Stromal cell of bone marrow (primary cell): ENCODE measurements at places on chromosomes 5 and 9.

DNA sequence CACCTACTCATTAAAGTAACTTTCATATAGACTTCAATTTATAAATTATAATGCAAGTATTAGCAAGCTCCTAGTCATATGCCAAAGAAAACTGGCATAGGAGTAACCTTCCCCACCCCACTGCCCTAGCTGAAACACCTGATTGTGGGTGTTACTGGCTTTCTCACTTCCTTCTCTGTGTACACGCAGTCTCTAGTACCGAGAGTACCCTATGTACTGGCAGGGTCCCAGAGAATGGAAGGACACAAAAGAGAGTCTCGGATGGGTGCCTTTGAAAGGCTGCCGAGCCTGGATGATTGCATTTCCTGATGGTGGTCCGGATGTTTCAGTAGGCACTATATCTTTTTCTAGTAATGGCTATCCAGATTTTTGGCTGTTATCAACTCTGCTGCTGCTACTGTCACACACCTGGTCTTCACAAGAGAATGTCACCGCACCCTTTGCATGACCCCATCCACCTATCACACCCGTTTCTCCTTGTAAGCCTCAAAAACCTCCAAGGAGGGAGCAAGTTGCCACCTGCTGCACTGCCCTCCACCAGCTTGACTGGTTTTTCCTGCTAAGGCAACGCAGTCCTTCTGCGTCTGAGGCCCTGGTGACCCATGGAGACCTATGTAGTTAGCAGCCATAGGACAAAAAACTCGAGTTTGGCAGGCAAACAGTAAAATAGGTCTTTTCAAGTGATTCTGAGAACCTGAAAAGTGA is 53.8 kb upstream of the CLINT1 start:
- DNase-seq, result no peak

- DNase-seq, result no peak
Observed at GRCh38 chr9:126701813-126702140, 88.0 kb downstream of the LMX1B start.

DNA sequence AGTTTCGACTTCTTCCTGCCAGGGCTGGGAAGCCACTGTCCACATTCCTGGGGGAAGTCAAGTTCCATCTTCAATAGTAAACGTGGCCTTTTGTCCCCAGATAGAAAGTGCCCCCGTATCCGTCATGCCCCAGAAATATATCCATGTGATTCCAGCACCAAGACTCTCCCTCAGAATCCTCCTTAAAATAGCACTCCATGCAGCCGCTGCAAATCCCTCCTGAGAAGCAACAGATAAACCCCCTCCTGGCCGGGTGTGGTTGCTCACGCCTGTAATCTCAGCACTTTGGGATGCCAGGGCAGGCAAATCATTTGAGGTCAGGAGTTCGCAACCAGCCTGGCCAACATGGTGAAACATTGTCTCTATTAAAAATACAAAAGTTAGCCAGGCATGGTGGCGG is 126.1 kb downstream of the OLFM1 start:
- no peak for DNase-seq

GRCh38 chr5:148912714-148913398 is 86.4 kb downstream of the ADRB2 start:
- peak; percentile 93 for DNase-seq

DNA sequence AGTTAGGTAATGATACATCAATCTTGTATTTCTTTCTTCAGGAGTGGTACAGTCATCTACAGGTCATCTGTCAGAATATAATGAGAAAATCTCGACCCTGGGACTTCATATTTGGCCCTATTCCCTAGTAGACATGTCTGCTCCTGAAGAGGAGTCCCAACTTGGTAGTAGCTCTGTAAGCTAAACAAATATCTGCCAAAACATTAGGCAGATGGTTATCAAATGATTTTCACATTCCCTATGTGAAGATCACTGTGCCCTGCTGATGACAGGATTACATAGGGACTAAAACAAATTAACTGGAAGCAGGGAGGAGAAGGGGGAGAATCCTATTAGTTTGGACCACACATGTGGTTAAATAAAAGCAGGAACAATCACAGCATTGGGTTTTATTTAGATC is 138.6 kb upstream of the NFIB start:
- DNase-seq, result no peak

DNA sequence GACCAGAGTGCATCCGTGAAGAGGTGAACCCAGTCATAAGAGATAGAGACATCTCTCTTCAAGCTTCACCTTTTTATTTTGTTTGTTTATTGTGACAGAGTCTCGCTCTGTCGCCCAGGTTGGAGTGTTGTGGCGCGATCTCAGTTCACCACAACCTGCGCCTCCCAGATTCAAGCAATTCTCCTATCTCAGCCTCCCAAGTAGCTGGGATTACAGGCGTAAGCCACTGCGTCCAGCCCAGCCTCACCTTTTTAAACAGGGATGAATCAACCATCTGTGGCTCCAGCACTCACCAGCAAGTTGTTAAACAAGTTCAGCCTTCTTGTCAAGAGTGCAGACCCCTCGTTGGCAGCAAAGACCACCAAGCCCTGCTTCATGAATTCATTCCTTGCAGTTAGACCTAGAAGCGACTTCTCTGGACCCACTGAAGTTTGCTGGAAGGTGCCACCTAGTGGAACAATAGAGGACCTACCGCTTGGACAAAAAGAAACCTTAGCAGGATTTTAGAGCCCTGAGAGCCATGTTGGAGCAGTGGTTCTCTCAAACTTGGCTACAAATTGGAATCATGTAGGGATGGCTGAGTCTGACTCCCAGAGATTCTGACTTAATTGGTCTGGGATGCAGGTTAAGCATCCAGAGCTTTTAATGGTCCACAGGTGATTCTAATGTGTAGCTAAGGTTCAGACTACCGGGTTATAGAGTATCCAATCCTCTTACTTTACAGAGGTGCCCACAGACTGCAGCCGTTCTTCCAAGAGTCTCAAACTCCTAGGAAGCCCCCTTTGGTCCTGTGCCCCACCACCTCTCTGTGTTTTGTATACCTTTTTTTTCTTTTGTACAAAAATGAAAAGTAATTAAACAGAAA is 10.5 kb upstream of the GALNT10 start:
- no peak for DNase-seq

DNA sequence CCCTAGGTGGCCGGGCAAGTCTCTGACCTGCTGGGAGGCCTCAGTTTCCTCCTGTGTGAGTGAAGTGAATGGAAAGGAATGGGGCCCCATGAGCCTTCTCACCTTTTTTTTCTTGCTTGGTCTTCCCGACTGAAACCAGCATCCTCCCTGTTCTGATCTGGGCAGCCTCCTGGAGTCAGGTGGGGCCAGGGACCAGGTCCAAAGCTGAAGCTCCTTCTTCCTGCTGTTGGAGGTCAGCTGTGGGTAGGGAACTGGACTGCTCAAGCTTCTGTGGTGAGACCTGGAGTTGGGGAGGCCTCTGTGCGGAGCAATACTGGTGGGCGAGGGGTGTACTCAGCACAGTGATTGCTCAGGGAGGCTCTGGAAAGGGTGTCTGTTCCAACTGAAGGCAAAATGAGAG is 99.7 kb downstream of the PCSK1 start:
- DNase-seq, result no peak

- no peak for DNase-seq
Observed at GRCh38 chr5:176383961-176384360, 4.4 kb downstream of the NOP16 start.

- peak; percentile 47 for DNase-seq
Observed at GRCh38 chr9:128244837-128245231, 31.0 kb downstream of the GOLGA2 start.

DNA sequence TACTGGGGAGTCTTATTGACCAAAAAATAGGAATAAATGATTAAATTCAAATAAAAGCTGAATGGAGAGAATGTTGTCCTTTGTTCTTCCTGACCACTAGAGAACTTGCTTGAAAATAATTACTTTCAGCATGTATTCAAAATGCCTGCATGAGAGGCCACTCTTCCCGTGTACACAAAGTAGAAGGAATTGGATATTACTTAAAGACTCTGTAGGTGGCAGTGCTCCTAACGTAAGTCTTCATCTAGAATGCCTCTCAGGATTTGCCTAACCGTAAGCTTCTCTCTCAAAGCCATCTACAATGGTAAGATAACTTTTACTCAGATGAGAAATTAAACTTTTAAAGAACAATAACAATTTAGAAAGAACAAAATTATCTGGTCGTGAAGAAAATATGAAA is 620.0 kb upstream of the CCNG1 start:
- DNase-seq, result no peak

- DNase-seq, result no peak
Observed at GRCh38 chr5:127942246-127943060, 141.1 kb upstream of the SLC12A2 start.

DNA sequence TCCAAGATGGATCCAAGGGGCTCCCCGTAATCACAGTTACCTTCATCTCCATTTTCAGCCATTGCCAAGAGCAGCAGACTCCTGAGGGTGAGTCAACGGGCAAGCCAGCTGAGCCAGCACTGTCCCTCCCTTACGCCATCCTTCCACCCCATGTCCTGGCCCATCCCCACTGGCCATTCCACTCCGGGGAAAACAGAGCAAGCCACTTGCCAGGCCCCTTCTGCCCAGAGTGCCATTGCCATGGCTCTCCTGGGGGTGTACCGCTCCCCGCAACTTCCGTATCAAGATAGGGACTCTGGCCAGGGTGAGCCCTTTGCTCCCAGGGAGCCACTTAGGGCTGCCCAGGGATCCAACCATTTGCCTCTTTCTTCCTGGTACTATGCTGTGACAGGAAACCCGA is 48.9 kb upstream of the CDKN2AIPNL start:
- no peak for DNase-seq

GRCh38 chr5:164563370-164563769 is 1058.0 kb downstream of the MAT2B start:
- no peak for DNase-seq

DNA sequence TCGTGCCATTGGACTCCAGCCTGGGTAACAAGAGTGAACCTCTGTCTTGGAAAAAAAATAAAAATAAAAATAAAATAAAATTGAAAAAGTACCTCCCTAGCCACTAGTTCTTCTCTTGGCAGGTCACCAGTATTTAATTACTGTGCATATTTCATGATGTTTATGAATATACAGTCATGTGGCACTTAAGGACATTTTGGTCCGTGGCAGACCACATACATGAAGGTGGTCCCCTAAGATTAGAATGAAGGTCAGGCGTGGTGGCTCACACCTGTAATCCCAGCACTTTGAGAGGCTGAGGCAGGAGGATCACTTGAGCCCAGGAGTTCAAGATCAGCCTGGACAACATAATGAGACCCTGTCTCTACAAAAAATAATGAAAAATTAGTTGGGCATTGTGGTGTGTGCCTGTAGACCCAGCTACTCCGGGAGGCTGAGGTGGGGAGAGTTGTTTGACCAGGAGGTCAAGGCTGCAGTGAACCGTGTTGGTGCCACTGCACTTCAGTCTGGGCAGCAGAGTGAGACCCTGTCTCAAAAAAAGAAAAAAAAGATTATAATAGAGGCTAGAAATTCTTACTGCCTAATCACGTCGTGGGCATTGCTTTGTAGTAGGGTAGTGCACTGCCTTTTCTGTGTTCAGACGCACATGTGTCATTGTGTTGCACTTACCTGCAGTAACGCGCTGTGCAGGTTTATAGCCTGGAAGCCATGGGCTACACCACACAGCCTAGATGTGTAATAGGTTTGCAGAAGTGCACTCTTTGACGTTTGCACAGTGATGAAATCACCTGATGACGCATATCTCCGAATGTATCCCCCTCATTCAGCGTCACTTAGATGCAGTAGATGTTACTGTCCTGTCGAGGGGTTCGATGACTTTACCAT is 12.8 kb downstream of the EHMT1 start:
- no peak for DNase-seq

GRCh38 chr5:108025957-108026356 is 355.2 kb upstream of the EFNA5 start:
- DNase-seq, result no peak

GRCh38 chr9:22424616-22425015 is 22.0 kb upstream of the DMRTA1 start:
- DNase-seq, result no peak

DNA sequence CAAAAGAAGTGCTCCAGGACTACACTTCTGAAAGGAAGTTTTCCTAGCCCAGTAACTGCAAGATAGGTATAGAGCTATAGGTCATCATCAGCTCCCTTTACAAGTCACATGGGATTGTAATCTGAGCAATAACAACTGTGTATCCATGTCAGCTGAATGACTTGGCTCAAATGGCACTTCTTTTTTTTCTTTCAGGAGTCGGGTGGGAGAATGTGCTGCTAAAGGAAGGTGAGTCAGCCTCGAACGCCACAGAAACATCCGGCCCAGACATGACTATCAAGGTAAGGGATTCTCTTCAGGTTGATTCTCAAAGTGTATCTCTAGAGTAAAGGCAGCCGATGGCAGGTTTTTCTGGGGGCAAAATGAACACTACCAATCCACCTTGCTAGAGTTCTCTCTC is 192.2 kb downstream of the C9orf152 start:
- DNase-seq, result no peak
